ENCODE measurements at places on chromosomes 3 and 15. TPM values are rescaled to one million over a fixed set of nuclear protein-coding genes. Genes with fewer than 3 reads are reported as not detected.

- H3K27ac ChIP-seq: no peak overlapping the region
- no peaks in the 10 kb centered on the region for H3K4me1 ChIP-seq
- H3K36me3 ChIP-seq: no peaks in the 10 kb centered on the region
- H3K4me3 ChIP-seq: no peak overlapping the region
Measured at GRCh38 chr3:132867956-132868355, 145.7 kb upstream of the NPHP3 start.

DNA sequence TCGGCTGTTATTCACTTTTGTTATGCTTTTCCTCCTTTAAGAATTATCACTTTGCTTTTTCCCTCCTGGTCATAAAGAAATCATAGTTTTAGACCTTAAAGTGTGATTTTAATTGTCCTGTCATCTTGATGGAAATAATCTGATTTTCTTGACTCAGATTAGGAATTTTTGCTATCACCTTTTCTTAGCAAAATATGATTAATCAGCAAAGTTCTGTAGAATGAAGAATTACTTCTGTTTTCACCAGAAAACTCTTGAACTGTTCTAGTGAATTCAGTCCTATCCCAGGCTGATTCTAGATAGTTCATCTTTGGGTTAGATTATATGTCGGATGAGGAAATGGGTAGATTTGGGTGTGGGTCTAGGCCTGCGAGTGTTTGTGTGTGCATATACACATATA is 12.2 kb downstream of the CMSS1 start:
- no peak overlapping the region for H3K27ac ChIP-seq
- no peaks in the 10 kb centered on the region for H3K36me3 ChIP-seq
- no peak overlapping the region for H3K4me3 ChIP-seq
- peaks cover 7% of the 10 kb centered on the region for H3K4me1 ChIP-seq
- no peak for DNase-seq

DNA sequence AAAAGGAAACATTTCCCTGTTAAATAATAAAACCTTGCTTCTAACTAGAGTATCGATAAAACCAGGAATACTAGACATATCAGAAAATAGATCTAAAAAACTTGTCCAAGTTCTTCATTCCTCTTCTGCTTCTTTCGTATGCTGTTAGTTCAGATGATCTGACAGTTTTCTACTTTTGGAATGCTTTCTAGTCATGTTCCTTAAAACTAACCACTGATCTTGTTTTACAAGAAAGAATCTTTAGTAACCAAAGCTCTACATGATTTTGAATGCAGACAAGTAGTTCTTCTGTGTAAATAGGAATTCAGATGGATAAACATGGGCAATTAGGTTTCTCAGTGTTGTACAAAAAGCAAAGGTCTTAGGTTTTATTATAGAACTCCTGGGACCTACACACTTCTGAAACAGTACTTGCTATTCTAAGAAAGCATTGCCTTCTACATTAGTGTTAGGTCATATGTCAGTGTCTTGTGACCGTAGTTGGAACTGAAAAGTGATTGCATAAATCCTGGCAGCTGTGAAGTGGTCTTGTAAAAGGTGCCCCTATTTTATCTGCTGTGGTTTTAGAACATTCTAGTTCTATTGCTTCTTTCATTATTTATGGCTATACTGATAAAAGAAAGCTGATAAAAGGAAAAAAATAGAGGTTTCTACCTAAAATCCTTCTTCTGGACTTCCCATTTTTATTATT is 40.7 kb downstream of the SNRK start:
- DNase-seq: no peak
- no peaks in the 10 kb centered on the region for H3K4me1 ChIP-seq
- H3K4me3 ChIP-seq: no peak overlapping the region
- H3K36me3 ChIP-seq: no peaks in the 10 kb centered on the region
- no peaks in the 10 kb centered on the region for H3K27me3 ChIP-seq
- H3K27ac ChIP-seq: no peak overlapping the region

GRCh38 chr3:147007736-147008245 is 398.6 kb downstream of the ZIC4 start:
- no peak overlapping the region for H3K4me3 ChIP-seq
- no peak overlapping the region for H3K27ac ChIP-seq
- DNase-seq: no peak
- no peaks in the 10 kb centered on the region for H3K36me3 ChIP-seq
- no peaks in the 10 kb centered on the region for H3K27me3 ChIP-seq

DNA sequence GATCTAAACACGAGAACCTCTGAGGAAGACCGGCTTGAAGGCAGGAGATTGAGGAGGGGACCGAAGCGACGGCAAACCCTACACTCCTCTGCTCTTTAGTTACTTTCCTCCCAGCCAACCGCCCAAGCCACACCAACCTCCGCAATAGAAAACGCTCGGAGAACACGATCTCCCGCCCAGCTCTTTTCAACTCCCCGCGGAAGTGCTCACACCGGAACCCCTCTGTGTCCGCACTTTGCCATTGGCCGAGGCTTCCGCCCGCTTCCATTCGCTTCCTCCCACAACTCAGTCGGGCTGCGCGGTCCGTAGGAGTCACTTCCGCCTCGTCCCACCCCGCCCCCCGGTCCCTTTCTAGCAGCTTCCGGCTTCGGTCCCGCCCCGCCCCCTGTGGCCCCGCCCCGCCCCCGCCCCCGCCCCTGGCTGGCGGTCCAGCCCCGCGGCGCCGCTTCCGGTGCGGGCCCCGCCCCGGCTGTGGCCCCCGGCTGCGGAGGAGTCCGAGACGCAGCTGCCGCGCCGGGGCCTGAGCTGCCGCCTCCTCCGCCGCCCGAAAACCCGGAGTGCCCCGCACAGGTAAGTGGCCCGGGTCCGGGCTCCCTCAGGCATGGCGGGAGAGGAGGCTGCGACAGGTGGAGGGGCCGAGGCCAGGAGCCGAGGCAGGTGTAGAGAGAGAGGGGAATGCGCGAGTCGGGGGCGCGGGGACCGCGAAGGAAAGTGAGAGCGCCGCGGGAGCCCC is at the start of gene ARID3B:
Gene ARID3B (plus strand): TSS at position 460 of the 733 bp plus-strand sequence. CDS start 2,717 bp downstream, outside the sequence.
- H3K36me3 ChIP-seq: no peaks in the 10 kb centered on the region
- DNase-seq: peak; percentile 95
- H3K27me3 ChIP-seq: peaks cover 10% of the 10 kb centered on the region
- peaks cover 15% of the 10 kb centered on the region for H3K4me1 ChIP-seq
- H3K27ac ChIP-seq: peak within 1 kb of the TSS; percentile 72

- no peak for DNase-seq
- H3K4me3 ChIP-seq: no peak overlapping the region
- H3K36me3 ChIP-seq: no peaks in the 10 kb centered on the region
- H3K4me1 ChIP-seq: peaks cover 15% of the 10 kb centered on the region
- H3K27ac ChIP-seq: no peak overlapping the region
- H3K27me3 ChIP-seq: no peaks in the 10 kb centered on the region
Measured at GRCh38 chr3:115660646-115661337, 37.5 kb downstream of the GAP43 start.

Gene CTXN2
- not detected for total RNA-seq
